ENCODE measurements at places on chromosomes 1 and 21.

- DNase-seq = no peak
Observed at GRCh38 chr1:2927393-2928360, 93.6 kb upstream of the ACTRT2 start.

GRCh38 chr1:117416004-117416403 is 48.8 kb downstream of the MAN1A2 start:
- no peak for DNase-seq

DNA sequence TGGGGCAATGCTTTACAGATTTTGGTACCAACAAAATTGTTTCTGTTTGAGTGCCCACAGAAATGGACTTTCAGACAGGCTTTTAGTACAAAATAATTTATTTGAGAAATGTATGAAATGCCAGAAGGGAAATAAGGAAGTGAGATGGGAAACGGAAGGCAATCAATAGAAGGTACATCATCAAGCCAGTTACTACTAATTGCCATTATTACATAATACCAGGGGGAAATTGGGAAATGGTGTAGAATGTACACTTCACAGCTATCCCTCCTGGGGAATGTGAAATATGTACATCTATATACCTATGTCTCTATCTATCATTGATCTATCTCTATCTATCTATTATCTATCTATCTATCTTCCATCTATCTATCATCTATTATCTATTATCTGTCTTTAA is 264.6 kb upstream of the B3GALT2 start:
- no peak for DNase-seq

GRCh38 chr21:44846485-44847260 is 26.8 kb downstream of the PTTG1IP start:
- DNase-seq = no peak

- DNase-seq = no peak
Observed at GRCh38 chr1:247268390-247269045, 12.6 kb downstream of the VN1R5 start.

GRCh38 chr1:93346421-93346993 is 800 bp downstream of the DR1 start:
- no peak for DNase-seq

GRCh38 chr1:210235363-210236053 is 2.9 kb downstream of the SERTAD4 start:
- no peak for DNase-seq

DNA sequence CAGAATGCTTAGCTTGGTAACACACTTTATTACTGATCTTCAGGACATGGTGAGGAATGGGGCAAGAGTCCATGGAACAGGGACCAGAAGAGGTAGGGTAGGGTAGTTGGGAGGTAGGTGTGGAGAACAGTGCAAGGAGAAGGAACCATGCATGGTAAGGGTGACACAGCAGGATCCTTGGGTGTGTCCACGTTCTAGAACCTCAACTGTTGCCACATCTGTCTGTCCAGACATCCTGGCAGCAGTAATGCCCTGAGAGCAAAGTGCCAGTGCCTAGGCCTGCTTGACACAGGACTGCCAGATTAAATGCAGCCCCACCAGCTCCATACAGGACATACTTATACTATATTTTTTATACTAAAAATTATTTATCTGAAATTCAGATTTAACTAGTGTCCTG is 13.9 kb downstream of the DMAP1 start:
- DNase-seq = no peak

DNA sequence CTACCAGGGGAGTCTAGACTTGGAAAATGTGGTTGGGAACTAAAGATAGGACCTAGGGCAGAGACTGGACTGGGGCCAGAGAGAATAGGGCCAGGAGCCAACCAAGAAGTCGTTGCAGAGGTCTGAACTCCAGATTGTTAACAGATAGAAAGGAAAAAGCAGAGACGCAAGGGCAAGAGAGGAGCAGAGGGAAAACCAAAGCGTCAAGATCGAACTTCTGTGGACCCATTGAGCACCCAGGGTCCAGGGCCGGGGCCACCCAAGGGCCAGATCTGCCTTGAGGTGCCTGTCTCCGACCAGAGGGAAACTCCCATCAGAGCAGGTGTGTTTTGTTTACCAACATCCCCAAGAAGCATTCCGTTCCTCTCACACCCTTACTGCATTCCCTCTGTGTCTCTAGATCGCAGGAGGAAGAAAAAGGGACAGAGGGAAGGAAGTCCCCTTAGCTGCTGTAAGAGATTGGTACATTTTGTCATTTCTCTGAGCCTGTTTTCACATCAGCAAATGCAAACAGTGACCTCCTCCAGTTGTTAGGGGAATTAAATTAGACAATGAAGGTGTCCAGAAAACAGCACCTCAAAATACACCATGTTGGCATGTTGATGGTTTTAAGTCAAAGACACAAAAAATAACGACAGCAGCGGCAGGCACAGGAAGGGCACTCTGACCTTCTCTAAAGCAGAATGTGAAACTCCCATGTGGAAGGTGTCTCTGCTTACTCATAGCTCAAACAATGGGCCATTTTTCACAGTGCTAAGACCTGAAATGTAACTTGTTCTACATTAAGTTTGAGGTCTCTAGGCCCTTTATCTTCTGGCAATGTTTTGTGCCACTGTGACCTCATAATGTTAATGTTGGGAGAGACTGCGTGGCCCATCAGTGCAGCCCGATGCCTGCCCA is 105.8 kb upstream of the RAB4A start:
- no peak for DNase-seq

- no peak for DNase-seq
Observed at GRCh38 chr21:46082963-46083790, 14.7 kb upstream of the COL6A2 start.

GRCh38 chr1:163999131-163999530 is 559.9 kb upstream of the PBX1 start:
- peak; percentile 32 for DNase-seq

GRCh38 chr1:70039485-70039884 is 165.9 kb downstream of the LRRC40 start:
- DNase-seq = no peak

GRCh38 chr1:113283914-113284313 is 106.4 kb upstream of the MAGI3 start:
- no peak for DNase-seq

DNA sequence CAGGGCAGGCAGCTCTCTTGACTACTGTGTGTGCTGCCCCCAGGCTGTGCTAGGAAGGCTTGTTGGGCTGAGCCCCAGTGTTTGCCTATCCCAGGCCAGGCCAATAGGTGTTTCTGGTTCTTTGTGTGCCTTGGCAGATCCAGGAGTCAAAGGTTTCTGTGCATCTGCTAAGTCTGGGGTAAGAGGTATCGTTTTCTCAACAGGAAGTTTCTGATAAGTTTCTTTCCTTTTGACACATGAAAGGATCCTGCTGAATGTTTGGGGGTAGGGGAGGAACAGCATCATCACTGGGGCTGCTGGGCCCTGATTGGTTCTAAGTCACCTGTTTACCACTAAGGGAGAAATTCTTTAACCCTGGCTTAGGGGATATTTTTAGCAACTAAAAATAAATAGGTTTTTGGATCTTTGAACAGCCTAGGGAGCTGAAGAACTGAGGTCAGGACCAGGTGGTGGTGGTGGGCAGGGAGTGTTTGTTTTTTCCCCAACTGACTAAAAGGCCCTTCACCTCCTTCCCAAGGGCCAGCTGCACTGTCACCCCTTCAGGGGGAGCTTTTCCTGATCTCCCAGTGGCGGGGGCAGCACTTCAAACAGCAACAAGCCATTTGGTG is 85.1 kb downstream of the KCNN3 start:
- no peak for DNase-seq

DNA sequence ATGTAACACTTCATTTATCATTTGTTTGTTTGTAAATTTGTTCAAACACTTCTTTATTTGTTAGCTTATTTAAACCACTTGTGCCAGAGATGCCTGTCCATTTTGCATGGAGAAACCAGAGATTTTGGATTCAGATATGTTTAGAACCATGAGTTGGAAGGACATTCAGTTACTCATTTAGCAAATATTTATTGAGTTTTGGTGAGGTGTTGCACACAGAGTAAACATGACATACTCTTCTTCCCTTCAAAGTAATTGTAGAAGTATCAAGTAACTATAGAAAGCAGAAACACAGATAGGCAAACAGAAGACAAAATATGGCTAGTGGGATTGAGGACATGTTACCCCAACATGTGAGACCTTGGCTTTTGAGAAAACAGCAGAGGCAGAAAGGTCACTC is 136.8 kb upstream of the USP25 start:
- no peak for DNase-seq
